ENCODE measurements at places on chromosomes 4 and X.
A peak's percentile ranks its signal among the peaks of the same experiment; 100 is the strongest.

DNA sequence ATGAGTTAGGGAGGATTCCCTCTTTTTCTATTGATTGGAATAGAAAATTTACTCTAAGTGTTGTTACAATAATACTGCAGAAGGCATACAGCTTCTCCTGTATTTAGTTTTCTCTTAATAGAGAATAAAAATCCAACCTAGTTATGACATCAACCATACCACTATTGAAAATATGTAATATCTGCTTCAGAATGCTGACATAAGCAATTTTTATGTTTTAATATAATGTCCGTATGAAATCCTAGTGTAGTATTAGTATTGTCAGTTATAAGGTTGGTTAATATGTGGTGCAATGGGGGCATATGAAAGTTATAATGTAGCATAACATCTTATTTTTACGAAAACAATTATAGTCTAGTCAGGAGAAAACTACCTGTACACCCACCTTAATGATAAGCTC lies 68.2 kb downstream of the HEPH start:
- no peak for DNase-seq
- no peaks in the 10 kb centered on the region for H3K36me3 ChIP-seq
- H3K4me3 ChIP-seq, result no peak overlapping the region
- no peaks in the 10 kb centered on the region for H3K4me1 ChIP-seq

DNA sequence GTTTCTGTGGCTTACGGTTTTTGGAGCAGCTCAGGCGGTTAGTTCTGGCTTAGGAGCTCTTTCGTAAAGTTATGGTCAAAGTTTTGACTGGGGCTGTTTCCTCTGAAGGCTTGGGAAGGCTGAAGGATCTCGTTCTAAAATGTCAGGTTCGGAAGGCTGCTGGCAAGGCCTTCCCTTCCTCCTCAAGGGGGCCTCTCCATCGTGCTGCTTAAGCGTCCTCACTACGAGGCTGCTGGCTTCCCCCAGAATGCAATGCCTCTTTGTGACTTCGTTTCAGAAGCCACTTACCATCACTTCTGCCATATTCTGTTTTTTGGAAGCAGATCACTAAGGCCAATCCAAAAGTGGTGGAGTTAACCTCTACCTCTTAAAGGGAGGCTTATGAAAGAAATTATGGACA lies 1196.4 kb upstream of the TENM3 start:
- DNase-seq, result no peak
- no peaks in the 10 kb centered on the region for H3K36me3 ChIP-seq
- no peaks in the 10 kb centered on the region for H3K27me3 ChIP-seq

GRCh38 chrX:64894454-64895038 lies 81.7 kb downstream of the ZC4H2 start:
- no peaks in the 10 kb centered on the region for H3K36me3 ChIP-seq
- H3K4me3 ChIP-seq, result no peak overlapping the region
- H3K27me3 ChIP-seq, result no peaks in the 10 kb centered on the region

DNA sequence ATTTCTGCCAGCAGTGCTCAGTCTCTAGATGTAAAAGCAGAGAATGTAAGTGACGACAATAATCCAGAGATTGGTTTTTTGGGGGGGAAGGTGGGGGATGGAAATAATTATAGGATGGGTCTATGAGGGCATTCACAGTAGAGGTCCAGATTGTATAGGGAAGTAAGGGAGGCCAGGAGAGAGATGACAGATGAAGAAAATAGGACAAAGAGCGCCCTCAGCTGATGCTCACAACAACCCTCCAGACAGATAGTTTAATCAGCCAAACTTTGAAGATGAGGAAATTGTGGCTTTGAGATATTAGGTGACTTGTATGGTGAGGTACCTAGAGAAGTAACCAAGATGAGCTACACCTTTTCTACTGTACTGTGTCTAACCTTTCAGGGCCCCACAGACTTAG lies 137.9 kb downstream of the MAGEB17 start:
- H3K4me1 ChIP-seq, result no peaks in the 10 kb centered on the region
- H3K27ac ChIP-seq, result no peak overlapping the region
- no peak overlapping the region for H3K4me3 ChIP-seq

DNA sequence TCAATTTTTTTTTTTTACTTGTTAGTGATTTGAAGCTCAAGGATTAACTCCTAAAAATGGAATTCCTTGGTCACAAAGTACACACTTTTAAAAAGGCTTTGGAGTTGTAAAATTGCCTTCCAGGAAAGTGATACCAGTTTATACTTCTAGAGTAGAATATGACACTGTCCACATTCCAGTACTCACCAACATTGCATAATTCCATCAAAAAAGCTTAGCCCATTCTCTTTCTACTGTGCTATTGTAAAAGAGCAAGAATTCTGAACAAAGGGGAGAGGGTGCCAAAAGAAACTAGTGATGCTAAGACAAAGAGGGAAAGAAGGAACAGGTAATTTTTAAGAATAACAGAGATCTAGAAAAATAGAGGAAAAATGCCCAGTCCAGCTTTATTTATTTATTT lies 10.4 kb upstream of the PHOX2B start:
- DNase-seq, result no peak
- no peak overlapping the region for H3K27ac ChIP-seq
- no peak overlapping the region for H3K4me3 ChIP-seq
- H3K27me3 ChIP-seq, result no peaks in the 10 kb centered on the region
- H3K4me1 ChIP-seq, result no peaks in the 10 kb centered on the region
- H3K36me3 ChIP-seq, result no peaks in the 10 kb centered on the region

- no peak overlapping the region for H3K27ac ChIP-seq
- no peak for DNase-seq
- H3K27me3 ChIP-seq, result no peaks in the 10 kb centered on the region
- no peaks in the 10 kb centered on the region for H3K36me3 ChIP-seq
Observed at GRCh38 chr4:32789026-32789608, 2068.9 kb downstream of the PCDH7 start.

GRCh38 chr4:101787701-101788316 lies 2.7 kb upstream of the BANK1 start:
- no peaks in the 10 kb centered on the region for H3K4me1 ChIP-seq
- DNase-seq, result no peak
- no peak overlapping the region for H3K27ac ChIP-seq
- H3K4me3 ChIP-seq, result no peak overlapping the region
- peaks cover 4% of the 10 kb centered on the region for H3K27me3 ChIP-seq

- H3K27me3 ChIP-seq, result no peaks in the 10 kb centered on the region
- DNase-seq, result no peak
Observed at GRCh38 chr4:123598331-123598730, 201.7 kb downstream of the SPRY1 start.

DNA sequence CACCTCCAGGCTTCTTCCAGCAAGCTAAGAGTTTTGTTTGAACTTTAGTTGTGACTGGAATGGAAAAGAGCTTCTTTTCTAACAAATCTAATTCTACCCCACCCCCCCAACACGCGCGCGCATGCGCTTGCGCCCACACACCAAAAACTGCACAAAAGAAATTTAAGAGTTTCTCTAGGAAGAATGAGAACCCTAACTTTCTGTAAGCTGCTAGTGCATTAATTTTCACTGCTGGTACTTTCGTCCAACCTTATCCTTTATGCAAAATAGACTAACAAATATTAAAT lies 9.0 kb upstream of the INTU start:
- H3K4me1 ChIP-seq, result peaks cover 3% of the 10 kb centered on the region
- H3K27ac ChIP-seq, result peak overlapping the region; percentile 41
- H3K4me3 ChIP-seq, result peak overlapping the region; percentile 75
- DNase-seq, result no peak

- H3K27ac ChIP-seq, result no peak overlapping the region
- no peaks in the 10 kb centered on the region for H3K4me1 ChIP-seq
- H3K4me3 ChIP-seq, result no peak overlapping the region
- H3K27me3 ChIP-seq, result no peaks in the 10 kb centered on the region
Observed at GRCh38 chr4:184028561-184029374, 123.7 kb downstream of the STOX2 start.

- peaks cover 4% of the 10 kb centered on the region for H3K4me1 ChIP-seq
- no peak overlapping the region for H3K4me3 ChIP-seq
- no peak overlapping the region for H3K27ac ChIP-seq
- H3K36me3 ChIP-seq, result no peaks in the 10 kb centered on the region
- DNase-seq, result no peak
Observed at GRCh38 chr4:80199004-80199560, 1.8 kb downstream of the PRDM8 start.

- DNase-seq, result peak; percentile 59
- H3K27ac ChIP-seq, result no peak overlapping the region
- no peaks in the 10 kb centered on the region for H3K4me1 ChIP-seq
- H3K27me3 ChIP-seq, result no peaks in the 10 kb centered on the region
Observed at GRCh38 chr4:1974840-1975239, 33.9 kb downstream of the NELFA start.

- no peaks in the 10 kb centered on the region for H3K27me3 ChIP-seq
- DNase-seq, result no peak
- H3K4me3 ChIP-seq, result no peak overlapping the region
- H3K27ac ChIP-seq, result no peak overlapping the region
- no peaks in the 10 kb centered on the region for H3K4me1 ChIP-seq
Observed at GRCh38 chr4:164701665-164702064, 52.3 kb upstream of the SMIM31 start.

DNA sequence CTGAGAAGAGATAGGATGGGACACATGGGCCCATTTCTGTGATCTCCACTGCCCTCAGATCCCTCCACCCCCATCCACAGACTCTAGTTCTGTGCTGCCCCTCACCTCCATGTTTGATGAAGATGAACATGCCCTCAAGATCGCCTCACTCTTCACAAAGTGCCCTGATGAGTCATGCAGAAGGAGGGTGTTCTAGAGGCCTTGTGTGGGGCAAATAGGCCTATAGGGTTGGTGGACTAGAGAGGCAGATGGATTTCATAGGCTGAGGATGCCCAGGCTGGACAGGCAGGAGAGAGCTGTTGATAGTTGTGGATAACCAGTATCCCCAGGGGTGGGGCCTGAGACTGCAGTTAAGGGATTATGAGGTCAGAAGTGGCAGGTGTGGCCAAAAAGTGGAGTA lies at the start of gene CXorf65:
CXorf65 (minus strand) TSS at position 314 of the 400 bp plus-strand sequence; CDS start at position 130, 184 bp downstream.
- no peak within 1 kb of the TSS for H3K4me3 ChIP-seq
- no peaks in the 10 kb centered on the region for H3K4me1 ChIP-seq
- no peak for DNase-seq
- no peaks in the 10 kb centered on the region for H3K27me3 ChIP-seq

DNA sequence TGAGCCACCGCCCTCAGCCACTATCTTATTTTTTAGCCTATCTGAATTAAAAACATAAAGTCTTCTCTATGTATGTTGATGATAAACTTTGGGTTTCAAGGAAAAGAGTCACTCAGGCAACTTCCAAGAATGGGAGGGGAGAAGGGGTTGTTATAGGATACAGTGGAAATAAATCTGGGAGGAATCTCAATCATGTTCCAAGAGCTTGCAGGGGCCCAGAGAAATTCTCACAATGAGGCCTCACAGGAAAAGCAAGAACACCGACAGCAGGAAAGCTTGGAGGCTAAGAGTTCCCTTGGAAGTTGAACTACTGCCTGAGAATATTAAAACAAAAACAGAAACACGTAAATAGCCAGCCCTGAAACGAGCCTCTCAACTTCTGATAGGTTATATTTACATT lies 384.6 kb upstream of the IGFBP7 start:
- no peaks in the 10 kb centered on the region for H3K27me3 ChIP-seq
- H3K27ac ChIP-seq, result no peak overlapping the region
- H3K4me1 ChIP-seq, result no peaks in the 10 kb centered on the region
- DNase-seq, result no peak
- no peak overlapping the region for H3K4me3 ChIP-seq
- H3K36me3 ChIP-seq, result no peaks in the 10 kb centered on the region

GRCh38 chr4:59712470-59712869 lies 1487.7 kb upstream of the ADGRL3 start:
- H3K4me3 ChIP-seq, result no peak overlapping the region
- no peaks in the 10 kb centered on the region for H3K4me1 ChIP-seq
- no peaks in the 10 kb centered on the region for H3K27me3 ChIP-seq
- H3K36me3 ChIP-seq, result no peaks in the 10 kb centered on the region
- no peak for DNase-seq

- H3K4me3 ChIP-seq, result no peak overlapping the region
- H3K36me3 ChIP-seq, result no peaks in the 10 kb centered on the region
- DNase-seq, result no peak
- H3K27me3 ChIP-seq, result no peaks in the 10 kb centered on the region
Observed at GRCh38 chrX:124289443-124289842, 43.0 kb upstream of the TEX13D start.

All from ascending aorta (tissue), 2 donors.